ENCODE measurements at places on chromosomes 4 and X.
A peak's percentile ranks its signal among the peaks of the same experiment; 100 is the strongest.

DNA sequence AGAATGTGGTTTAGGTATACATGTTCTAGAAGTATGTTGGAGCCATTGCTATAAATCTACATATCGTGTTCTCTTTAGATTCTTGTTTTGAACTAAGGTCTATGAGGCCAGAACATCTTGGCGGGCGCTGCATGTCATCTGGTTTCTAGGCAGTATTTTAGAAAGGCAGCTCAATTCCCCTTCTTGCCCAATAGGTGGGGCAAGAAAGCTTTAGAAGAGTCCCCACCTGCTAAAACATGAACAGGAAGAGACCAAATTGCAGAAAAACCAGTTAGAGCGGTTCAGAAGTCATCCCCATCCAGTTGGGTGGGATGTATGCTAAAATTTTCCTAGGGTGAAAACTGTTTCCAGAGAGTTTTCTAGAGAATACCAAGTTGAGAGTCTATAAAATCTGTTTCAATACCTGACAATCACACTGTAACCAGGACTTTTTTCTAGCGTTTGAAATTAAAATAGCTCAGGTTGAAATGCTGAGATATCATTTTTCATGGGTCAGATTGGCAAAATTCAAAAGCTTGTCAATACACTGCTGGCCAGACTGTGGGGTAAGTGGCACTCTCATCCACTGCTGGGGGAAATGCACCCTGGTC lies 17.5 kb upstream of the SH3KBP1 start:
- no peaks in the 10 kb centered on the region for H3K36me3 ChIP-seq
- no peak overlapping the region for H3K4me3 ChIP-seq
- no peaks in the 10 kb centered on the region for H3K4me1 ChIP-seq
- H3K27me3 ChIP-seq = no peaks in the 10 kb centered on the region

DNA sequence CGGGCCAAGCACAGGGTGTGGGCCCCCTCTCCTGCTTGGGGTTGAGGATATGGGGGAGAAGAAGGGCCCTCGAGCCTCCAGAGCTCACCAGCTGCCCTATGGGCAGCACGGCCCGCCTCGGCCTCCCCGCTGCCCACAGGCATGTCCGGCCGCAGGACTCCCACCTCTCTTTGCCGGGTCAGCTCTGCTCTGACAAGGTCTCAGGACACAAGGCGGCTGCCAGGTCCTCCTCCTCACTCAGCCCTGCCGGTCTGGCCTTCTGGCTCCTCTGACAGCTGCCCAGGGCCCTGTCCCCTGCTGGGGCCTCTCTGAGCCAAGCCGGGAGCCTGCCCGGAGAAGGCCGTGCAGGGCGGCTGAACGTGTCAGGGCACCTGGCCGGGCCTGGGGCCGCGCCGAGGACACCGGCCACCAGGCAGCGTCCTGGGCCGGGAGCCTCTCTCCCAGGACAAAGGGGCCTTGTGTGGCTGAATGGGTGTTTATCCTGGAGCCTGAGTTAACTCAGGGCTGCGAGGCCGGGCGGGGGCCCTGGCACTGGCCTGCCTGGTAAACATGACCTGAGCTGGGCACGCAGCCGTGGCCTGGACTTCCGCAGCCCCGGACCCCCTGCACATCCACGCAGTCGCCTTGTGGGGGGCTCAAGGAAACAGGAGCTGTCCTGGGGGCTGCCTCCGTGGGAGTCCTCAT lies 25.7 kb downstream of the TACC3 start:
- no peak overlapping the region for H3K4me3 ChIP-seq
- no peak overlapping the region for H3K27ac ChIP-seq
- peaks cover 6% of the 10 kb centered on the region for H3K27me3 ChIP-seq
- DNase-seq = no peak
- H3K4me1 ChIP-seq = peaks cover 10% of the 10 kb centered on the region

DNA sequence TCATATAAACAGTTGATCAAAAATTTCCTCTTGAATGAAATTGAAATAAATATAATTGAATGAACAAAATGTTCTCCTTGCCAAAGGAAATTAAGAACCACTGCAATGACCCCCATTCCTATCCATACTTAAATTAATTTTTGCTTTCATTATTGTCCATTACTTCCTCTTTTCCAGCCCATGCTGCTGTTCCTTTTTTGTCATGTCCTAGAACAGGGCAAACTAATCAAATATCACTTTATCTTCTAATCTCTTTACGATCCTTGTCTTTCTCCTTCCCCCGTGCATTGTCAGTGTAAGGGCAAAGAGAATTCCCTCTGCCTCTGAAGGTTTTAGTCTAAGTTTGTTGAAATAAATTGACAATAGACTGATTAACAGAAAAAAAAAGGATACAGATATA lies 203.0 kb downstream of the CENPC start:
- H3K27ac ChIP-seq = no peak overlapping the region
- H3K4me3 ChIP-seq = no peak overlapping the region
- H3K4me1 ChIP-seq = no peaks in the 10 kb centered on the region
- H3K27me3 ChIP-seq = no peaks in the 10 kb centered on the region
- DNase-seq = no peak

DNA sequence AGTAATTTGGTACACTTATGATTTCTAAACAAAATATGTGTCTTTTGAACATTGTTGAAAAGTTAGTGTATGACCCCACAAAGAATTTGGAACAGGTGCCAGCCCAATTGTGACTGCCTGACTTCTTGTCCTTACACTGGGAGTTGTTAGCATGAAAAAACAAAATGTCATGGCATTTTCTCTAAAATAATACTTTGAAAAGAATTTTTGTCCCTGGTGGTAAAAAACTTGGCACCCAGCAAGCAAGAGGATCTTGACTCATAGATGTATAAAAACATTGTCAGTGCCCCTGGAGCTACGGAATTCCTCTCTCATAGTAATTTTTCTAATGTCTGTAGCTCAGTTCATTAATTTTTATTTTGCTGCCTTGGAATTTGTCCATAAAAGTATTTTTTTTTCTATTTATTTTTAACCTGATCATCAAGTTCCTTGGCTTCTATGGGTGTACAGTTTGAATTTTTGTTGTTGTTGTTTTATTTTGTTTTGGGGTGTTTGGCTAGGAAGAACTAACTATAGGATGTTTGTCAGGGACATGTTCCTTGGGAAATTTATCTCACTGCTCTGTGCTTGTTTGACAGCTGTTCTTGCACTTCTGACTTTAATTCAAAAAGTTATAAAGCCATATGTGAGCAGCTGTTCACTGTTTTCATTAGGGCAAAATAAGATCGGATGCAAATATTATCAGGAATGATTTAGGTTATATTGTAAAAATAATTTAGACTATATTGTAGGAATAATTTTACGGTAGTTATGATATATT lies 95.4 kb upstream of the NUDT6 start:
- H3K27me3 ChIP-seq = no peaks in the 10 kb centered on the region
- H3K27ac ChIP-seq = no peak overlapping the region
- no peak overlapping the region for H3K4me3 ChIP-seq
- no peaks in the 10 kb centered on the region for H3K36me3 ChIP-seq

DNA sequence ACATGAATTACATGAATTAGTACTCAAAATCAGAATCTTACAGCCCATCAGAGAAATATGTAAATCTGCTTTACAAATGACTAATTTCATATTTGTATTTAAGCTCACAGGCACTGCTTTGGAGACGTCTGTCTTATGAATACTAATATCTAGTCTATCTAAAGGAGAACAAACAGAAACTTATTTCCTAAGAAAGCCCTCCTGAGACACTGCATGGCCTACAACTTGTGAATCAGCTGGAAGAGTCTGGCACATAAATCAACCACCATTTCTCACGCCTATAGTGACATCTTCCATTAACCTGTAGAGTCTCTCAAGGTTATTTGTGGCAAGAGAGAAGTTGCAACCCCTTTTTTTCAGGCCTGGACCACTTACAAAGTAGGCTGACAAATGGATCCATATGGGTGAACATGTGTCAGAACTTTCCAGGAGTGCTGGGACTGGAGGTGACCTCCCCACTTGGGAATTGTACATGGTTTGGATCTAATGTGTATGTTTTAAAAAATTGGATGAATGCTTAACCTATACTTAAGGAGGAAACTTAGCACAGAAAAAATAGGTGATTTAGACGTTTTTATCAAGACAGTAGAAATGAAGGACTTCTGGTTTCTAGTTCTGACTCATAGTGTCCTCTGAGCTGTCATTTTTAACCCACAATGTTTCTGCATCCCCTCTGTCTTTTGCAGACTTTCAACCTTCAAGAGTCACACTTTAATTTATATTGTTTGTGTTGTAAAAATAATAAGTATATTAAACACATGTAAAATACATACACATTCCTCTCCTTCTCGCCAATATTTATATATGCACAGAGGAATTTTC lies 83.2 kb upstream of the ARHGAP24 start:
- no peaks in the 10 kb centered on the region for H3K27me3 ChIP-seq
- H3K4me3 ChIP-seq = no peak overlapping the region
- no peaks in the 10 kb centered on the region for H3K36me3 ChIP-seq
- DNase-seq = no peak
- H3K4me1 ChIP-seq = no peaks in the 10 kb centered on the region
- no peak overlapping the region for H3K27ac ChIP-seq

DNA sequence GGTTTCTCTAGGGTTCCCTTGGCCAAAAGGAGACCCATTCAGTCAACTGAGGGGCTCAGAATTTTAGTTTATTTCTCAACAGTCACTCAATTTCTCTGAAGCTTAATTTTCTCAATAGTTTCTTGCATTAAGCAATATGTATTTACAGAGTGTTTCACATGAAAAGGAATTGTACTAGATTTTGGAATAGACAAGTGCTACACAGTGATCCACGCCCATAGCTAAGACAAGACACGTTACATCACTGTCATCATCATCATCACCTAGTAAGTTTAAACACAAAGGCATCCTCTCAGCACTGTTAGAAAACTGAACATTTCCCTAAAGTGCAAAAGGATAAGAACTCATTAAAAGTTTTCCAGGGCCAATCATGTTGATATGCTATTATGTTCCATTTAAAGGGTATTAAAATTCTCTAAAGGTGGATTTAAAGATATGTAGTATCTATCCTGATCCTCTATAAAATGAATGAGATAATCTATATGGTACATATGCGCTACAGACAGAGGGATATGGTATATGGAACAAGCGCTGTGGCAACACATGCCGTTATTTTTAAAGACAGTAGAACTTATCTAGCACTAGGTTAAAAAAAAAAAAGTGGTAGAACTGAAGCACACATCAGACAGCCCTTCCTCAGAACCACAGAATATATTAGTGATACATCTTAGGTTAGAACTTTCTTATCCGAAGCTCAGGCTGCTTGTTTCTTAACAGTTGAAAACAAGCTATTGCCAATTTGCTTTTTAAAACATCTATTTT lies 12.1 kb downstream of the PPA2 start:
- no peak for DNase-seq
- H3K27ac ChIP-seq = no peak overlapping the region
- H3K27me3 ChIP-seq = no peaks in the 10 kb centered on the region
- peaks cover 3% of the 10 kb centered on the region for H3K36me3 ChIP-seq

GRCh38 chr4:42638321-42638720 lies 18.6 kb downstream of the ATP8A1 start:
- H3K27me3 ChIP-seq = no peaks in the 10 kb centered on the region
- no peak overlapping the region for H3K27ac ChIP-seq
- no peak overlapping the region for H3K4me3 ChIP-seq
- peaks cover 79% of the 10 kb centered on the region for H3K4me1 ChIP-seq
- no peaks in the 10 kb centered on the region for H3K36me3 ChIP-seq

DNA sequence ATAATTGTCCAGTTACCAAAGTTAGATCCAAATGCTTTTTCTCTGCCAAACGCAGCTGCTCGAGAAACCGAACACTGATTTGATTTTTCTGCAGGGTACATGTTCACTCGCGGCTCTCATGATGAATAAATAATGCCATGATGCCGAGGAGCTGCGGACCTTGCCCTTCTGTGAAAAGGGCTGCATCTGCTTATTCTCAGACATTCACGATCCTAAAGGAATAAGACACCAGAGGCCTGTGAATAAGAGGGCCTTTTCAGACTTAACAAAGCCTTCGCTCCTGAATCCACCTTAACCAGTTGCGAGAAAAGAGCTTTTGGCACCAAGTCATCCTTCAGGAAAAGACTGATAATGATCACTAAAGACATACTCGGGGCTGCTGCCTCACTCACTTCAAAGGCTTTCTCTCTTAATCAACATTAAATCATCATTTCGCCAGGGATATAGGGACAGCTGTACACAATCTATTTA lies 147.5 kb downstream of the FBXO8 start:
- no peaks in the 10 kb centered on the region for H3K27me3 ChIP-seq
- H3K36me3 ChIP-seq = no peaks in the 10 kb centered on the region
- H3K4me1 ChIP-seq = peaks cover 16% of the 10 kb centered on the region
- no peak overlapping the region for H3K4me3 ChIP-seq
- DNase-seq = peak; percentile 64

GRCh38 chr4:182878633-182879495 lies 38.3 kb downstream of the DCTD start:
- H3K27me3 ChIP-seq = no peaks in the 10 kb centered on the region
- peaks cover 5% of the 10 kb centered on the region for H3K4me1 ChIP-seq
- no peaks in the 10 kb centered on the region for H3K36me3 ChIP-seq

- no peak for DNase-seq
- peak overlapping the region; percentile 93 for H3K4me3 ChIP-seq
- peaks cover 4% of the 10 kb centered on the region for H3K4me1 ChIP-seq
- H3K27ac ChIP-seq = no peak overlapping the region
- no peaks in the 10 kb centered on the region for H3K27me3 ChIP-seq
- H3K36me3 ChIP-seq = no peaks in the 10 kb centered on the region
Measured at GRCh38 chrX:47649271-47649670, 1.1 kb downstream of the ELK1 start.

DNA sequence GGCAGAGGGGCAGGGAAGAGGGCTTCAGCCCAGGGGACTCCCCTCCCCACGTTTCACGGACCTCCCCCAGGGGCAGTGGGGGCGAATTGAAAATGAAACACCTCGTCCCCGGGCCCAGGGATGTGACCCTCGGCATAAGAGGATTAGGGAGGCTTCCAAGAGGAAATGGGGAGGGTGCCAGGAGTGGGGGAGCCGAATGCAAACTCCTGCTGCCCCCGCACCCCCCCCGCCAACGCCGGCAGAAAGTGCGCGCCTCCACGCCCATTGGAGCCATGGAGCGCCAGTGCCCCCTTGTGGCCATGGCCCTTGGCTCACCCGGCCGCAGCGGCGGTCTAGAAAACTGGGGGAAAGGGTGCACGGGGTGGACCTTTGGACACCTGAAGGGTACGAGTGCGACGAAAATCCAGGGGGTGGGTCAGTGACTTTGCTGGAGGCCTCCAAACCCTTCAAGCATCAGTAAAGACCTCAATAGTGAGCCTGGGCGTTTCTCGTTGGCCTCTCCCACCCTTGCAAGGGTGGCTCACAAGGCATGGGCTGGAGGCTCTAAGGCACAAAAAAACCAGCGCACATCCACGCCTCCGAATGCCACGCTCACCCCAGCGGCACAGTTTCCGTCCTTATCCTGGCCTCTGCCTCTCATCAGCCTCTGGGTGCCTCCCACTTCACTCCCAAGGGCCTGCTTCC lies 120.8 kb upstream of the PJA1 start:
- no peaks in the 10 kb centered on the region for H3K27me3 ChIP-seq
- H3K27ac ChIP-seq = no peak overlapping the region
- H3K4me3 ChIP-seq = no peak overlapping the region
- H3K4me1 ChIP-seq = peaks cover 11% of the 10 kb centered on the region
- no peaks in the 10 kb centered on the region for H3K36me3 ChIP-seq
- peak; percentile 82 for DNase-seq
